ENCODE measurements at places on chromosomes 6 and 20. TPM values are rescaled to one million over a fixed set of nuclear protein-coding genes. Genes with fewer than 3 reads are reported as not detected.

Gene HSPA12B
- polyA plus RNA-seq: 10.9 TPM

Gene DNAH8
- polyA plus RNA-seq: 0.02 TPM

Gene ARMH2
- not detected for polyA plus RNA-seq

Gene TSHZ2
- 37.7 TPM for polyA plus RNA-seq

Gene HLA-C
- polyA plus RNA-seq: 323 TPM

Gene DNAJC5
- polyA plus RNA-seq: 29.7 TPM

Gene SLC26A8
- 0.16 TPM for polyA plus RNA-seq

Gene TRAPPC3L
- polyA plus RNA-seq: 0.10 TPM

Gene LRRC73
- polyA plus RNA-seq: 2.8 TPM

Gene GJA10
- not detected for polyA plus RNA-seq

Gene PTCRA
- not detected for polyA plus RNA-seq

Gene SNAI1
- polyA plus RNA-seq: 10.9 TPM

- DNase-seq: no peak
These were observed 40.9 kb downstream of the DSTN start for GRCh38 chr20:17610566-17611289.

GRCh38 chr6:383856-384255 lies 7.7 kb upstream of the IRF4 start:
- no peak for DNase-seq

DNA sequence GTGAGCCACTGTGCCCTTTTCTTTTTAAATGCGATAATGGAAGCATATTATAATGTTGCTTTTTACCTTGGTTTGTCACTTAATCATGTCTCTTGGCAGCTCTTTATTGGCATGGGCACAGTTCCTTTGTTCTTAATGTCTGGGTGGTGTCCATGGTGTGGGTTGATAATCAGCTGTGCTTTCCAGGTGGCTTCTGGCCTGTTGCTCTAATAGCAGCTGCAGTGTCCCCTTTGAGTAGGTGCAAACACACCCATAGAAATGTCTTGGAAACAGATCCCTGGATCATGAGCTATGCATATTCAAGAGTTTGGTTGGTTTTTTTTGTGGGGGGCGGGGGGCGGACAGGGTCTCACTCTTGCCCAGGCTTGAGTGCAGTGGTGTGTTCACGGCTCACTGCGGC lies 29.9 kb downstream of the EFCAB8 start:
- no peak for DNase-seq

DNA sequence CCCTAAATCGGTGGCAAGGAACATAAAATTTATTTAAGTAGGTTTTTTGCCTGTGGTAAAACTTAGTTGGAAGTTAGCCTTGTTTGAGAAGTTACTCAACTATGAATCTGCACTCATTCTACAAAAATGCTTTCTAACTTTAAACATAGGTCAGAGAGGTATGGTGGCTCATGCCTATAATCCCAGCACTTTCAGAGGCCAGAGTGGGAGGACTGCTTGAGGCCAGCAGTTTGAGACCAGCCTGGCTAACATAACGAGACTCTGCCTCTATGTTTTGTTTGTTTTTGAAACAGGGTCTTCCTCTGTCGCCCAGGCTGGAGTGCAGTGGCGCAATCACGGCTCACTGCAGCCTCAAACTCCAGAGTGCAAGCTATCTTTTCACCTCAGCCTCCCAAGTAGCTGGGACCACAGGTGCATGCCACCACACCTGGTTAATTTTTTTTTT lies 16.2 kb downstream of the USP49 start:
- DNase-seq: no peak

DNA sequence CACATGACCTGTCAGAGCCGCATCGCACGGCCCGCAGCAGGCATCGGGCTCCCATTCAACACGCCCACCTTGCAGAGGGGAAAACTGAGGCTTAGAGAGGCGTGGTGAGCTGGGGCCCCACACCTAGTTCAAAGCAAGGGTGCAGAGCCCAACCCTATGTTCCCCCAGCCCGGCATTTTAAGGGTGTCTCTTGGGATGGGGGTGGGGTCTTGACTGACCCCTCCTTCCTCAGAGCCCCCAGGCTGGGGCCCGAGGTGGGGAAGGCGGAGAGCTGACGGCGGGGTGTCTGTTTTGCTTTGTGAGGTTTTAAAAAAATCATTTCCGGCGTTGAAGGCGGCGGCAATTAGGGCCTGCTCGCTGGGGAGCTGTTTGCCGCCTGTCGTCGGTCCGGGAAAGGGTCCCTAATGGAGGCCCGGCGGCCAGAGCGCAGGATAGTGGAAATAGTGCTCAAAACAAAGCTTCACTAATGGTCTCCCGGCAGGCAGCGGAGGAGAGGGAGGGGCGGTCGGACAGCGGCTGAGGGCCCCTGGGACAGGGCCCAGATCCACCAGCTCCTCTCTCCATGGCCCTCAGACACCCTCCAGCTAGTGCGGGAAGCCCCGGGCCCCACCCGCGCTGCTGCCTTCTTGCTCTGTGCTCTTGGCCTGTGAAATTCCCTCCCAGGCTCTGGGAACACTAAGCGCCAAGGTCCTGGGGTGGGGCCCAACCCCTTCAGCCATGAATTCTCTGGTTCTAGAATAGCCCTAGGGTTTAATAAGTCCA lies 11.9 kb downstream of the VSTM2L start:
- no peak for DNase-seq

- no peak for DNase-seq
These were observed 308.2 kb downstream of the FARS2 start for GRCh38 chr6:5569491-5569890.

DNA sequence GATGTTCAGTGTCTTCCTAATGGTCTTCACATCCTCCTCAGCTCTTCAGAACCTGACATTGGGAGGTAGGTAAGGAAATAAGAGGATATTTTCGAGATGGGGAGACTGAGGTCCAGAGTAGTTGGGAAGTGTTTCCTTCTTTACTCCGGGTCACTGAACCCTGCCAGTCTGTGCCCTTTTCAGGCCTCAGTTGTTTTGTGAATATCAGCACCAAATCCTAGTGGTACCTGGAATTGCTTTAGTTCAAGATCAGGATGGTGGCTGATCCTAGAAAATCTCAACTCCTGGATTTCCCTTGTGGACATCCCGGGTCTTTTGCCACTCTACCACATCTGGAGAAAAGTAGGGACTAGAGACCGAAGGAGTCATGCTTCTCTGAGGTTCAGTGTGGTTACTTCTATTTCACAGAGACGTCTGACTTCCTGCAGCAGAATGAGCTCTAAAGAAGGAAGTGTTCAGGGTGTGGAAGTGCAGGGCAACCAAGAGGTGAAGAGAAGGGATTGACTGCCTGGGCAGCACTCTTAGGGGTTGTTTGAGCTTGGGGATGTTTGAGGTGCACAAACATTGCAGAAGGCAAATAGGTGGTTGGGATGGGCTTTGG lies 995 bp downstream of the STK4 start:
- no peak for DNase-seq

DNA sequence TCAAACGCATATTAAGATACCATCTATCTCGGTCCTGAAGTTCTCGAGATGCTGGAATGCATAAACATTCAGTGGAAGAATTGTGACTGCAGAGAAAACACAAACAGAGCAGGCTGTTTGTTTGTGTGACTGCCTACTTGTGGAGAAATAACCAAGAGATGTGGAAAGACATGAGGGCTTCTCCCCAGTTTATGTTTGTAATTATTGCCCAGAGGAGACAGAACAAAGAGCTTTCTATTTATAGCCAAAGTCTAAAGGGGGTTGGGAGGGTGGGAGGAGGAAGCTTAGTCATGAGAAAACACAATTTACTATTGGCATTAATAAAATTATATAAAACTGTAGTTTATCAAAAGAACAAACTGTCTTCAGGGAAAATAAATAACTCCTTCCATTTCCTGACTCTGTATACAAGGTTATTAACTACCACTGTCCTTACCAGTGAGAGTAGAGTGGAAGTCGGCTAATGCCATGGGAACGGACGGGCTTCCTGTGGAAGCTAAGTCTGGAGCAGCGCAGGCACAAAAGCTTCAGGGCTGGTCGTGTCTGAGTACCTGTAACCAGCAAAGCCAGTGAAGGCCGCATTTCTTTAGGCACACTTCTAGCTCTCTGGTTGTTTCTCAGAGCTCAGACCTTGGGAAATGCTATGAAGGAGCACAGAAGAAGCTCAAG lies 200.2 kb upstream of the SUPT3H start:
- peak; percentile 64 for DNase-seq

DNA sequence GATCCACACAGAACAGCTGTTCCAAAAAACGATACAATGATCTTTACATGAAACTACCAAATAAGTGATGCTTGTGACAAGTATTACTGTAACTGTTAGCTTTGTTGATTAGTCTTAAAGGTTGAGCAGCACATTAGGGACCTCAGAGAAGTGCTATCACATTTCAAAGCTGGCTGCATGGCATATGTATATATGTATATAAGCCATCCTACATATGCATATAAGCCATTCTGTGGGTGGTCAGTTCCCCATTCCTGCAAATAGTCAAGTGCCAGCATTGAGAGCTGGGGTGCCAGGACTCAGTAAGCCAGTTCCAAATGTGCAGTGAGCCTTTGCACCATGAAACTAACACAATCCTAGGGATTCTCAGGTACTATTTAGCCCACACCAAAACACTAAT lies 296.3 kb downstream of the FOXC1 start:
- DNase-seq: no peak

DNA sequence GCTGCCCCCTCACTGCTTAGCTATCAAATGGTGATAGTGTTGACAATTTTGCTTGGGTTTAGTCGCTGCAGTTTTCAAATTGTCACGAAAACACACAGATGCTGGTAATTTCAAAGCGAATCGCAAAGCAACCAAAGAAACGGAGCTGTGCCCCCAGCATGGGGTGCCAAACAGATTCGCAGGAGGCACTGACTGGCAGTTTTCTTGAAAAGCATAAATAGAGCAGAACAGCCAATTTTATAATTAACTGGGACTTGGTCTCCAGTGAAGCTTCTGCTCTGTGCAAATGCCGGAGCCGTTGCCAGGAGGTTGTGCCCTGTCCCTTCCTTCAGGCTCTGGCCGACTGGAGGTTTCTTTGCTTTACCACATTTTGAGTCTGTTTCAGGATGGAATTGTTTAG lies 18.8 kb downstream of the ARHGAP40 start:
- no peak for DNase-seq

- DNase-seq: no peak
These were observed 34.6 kb upstream of the BMP2 start for GRCh38 chr20:6732851-6733250.

- no peak for DNase-seq
These were observed 47.0 kb downstream of the CDH4 start for GRCh38 chr20:61299104-61299503.

- DNase-seq: no peak
These were observed 83.4 kb downstream of the ZNF217 start for GRCh38 chr20:53510262-53510661.

- no peak for DNase-seq
These were observed 1666.3 kb downstream of the HACE1 start for GRCh38 chr6:103193413-103193812.

DNA sequence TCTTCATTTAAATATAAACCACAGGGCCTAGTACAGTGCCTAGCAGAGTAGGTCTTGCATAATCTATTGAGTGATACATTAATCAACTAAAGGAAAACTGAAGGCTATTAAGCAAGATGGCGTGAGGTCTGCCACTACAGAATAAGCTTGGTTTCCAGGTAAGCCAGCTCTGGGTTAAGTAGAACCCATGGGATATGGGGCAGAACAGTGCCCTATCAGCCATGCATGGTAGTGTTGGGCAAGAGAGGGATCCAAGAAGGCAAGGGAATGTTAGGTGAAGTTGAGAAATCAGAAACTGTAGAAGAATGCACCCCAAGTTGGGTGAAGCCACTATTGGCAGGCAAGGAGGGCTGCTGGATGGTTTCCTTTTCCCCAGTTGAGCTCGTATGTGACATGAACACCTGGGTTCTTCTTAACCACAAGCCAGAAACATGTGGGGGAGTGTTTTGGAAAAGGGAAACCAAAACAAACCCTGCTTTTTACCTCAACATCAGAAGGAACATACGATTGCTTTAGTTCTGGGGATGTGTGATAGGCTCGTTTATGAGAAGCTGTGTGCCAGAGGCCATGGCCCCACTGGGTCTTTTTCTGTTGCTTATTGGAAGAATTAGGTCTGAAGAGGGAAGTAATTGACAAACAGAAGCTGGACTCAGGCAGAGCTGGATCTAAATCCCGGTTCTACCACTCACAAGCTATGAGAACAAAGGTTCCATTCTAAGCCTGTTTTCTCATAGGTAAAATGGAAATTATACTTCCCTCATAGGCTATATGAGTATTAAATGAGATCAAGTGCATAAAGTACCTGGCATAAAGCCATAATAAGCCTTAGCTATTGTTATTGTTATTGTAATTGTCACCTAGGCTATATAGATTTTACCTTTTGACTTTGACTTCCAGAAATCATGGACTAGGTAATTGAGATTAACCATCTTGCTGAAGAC lies 33.5 kb downstream of the NEDD9 start:
- DNase-seq: no peak

DNA sequence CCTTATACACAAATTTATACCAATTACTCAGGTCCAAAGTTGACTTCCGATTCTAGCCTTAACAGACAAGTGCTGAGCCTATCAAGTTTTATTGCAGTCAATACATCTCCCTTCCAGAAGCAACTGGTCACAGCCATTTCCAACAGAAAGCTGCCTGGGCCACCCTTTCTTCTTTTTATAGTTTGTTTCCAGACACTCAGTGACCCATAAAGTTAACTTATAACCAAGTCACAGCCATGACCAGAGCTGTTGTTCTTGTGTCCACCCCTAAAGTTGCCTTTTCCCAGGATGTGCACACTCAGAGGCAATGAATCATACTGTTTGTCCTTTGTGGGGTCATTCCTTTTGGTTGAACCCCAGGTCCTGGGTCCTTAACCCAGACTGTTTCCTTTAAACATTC lies 89.9 kb downstream of the CD83 start:
- no peak for DNase-seq

- DNase-seq: no peak
These were observed 37.5 kb upstream of the REV3L start for GRCh38 chr6:111520524-111520923.

- no peak for DNase-seq
These were observed 149.3 kb downstream of the SLC24A3 start for GRCh38 chr20:19361790-19362189.

- DNase-seq: no peak
These were observed 89.4 kb downstream of the SLC24A3 start for GRCh38 chr20:19301843-19302242.

- DNase-seq: no peak
These were observed 995.3 kb upstream of the FLRT3 start for GRCh38 chr20:15332711-15333160.

DNA sequence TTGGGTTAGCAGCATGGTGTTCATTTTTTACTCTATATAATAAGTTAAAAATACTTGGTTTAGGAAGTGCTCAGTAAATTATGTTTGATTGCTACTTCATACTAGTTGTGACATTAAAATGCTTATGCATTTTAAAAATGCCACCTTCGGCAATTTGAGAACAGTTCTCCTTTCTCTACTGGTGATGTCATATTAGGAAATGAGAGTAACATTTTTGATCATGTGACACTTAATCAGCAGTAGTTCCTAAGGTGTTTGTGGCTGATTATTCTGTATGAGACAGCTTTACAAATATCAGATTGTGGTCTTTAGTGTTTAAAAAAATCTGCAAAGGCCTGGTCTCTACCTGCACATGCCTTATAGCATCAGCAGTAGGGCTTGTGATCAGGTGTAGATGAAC lies 4.4 kb downstream of the GZF1 start:
- DNase-seq: no peak

- DNase-seq: no peak
These were observed 198.7 kb upstream of the MYLIP start for GRCh38 chr6:15930207-15930606.
